Cerebellar nuclear complex (tissue), 1 donor: ENCODE measurements at places on chromosomes 7 and 10.

DNA sequence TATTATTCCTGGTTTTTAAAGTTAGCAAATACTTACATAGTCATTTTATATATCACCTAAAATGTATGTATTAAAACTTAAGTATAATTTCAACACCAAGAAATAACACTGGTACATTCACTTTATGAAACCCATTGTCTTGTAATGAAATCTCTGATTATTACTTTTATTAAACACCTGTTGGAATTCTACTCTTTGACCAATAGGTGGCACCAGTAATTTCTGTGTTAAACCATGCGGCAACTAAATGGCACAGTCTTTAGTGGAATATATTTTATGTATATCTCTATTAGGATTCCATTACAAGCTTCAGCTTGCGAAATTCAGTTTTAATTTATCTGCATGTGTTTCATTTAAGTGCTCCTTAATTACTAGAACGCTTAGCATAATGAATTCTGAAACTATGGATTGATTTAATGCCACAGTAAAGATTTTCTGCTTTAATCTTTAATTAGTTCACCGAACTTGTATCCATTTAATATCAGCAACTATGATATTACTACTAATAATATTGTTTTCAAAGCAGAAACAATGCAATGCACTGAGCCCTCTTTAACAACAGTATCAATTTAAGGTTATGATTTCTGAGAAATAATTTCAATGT, 181.3 kb downstream of the MAGI2 start:
- DNase-seq: no peak

DNA sequence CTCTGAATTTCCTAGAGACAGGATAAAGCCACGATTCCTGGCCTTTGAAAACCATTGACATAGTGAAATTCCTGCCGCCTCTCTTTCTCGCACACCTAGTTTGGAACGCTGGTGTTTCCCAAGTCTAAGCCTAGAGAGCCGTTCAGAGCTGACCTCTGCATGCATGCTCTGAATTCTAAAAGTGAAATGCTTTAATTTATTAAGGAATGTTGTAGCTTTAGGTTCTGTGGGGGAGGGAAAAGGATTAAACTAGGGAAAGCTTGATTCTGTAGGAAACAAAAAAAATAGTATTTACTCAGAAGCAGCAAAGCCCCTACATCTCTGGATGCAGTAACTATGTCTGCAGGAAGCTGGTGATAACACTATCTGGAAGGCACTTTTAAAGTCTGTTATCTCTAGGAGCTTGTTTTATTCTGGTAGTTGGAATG, 27.3 kb downstream of the PFKP start:
- no peak for DNase-seq

- DNase-seq: no peak
Measured at GRCh38 chr7:64551375-64552142, 11.3 kb downstream of the ZNF680 start.

DNA sequence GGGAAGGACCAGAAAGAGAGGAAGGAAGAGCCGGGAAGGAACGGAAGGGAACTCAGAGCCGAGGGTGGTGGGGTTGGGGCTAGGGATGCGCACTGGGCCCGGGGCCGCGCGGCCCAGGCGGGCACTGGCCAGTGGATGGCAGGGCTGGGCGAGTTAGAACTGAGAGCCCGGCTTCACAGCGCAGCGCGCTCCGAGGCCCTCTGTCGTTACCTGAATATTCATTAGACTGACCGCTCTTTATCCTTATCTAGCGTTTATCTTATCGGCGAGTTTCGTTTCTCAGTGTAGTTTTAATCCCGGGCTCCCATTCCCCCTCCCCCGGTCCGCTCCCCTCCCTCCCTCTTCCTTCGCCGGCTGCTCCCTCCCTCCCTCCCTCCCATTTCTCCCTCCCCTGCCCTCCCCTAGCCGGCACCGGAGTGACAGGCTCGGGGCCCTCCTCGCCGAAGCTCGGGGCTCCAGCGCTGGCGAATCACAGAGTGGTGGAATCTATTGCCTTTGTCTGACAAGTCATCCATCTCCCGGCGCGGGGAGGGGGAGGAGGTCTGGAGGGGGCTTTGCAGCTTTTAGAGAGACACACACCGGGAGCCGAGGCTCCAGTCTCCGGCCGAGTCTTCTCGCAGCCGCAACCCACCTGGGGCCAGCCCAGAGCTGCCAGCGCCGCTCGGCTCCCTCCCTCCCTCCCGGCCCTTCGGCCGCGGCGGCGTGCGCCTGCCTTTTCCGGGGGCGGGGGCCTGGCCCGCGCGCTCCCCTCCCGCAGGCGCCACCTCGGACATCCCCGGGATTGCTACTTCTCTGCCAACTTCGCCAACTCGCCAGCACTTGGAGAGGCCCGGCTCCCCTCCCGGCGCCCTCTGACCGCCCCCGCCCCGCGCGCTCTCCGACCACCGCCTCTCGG, at the start of gene PAX2:
Gene PAX2 (plus strand): TSS at position 596 of the 895 bp plus-strand sequence. CDS start 679 bp downstream, outside the sequence.
- DNase-seq: no peak

DNA sequence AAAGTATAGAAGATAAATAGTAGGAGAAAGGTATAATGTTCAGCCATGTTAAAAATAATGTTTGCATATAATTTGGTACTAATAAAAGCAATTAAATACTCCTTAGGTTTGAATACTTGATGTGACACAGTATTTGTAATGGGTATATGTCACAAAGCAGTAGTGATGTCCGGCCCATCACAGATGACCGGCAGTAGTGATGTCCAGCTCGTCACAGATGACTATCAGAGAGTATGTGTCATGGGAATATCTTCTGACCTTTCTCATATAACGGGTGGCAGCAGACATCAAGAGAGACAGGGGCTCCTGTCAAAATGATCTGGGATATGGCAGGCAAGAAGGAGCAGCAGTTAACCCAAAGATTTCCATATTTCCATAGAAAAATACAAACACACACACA, 477.4 kb upstream of the KLF6 start:
- DNase-seq: no peak

DNA sequence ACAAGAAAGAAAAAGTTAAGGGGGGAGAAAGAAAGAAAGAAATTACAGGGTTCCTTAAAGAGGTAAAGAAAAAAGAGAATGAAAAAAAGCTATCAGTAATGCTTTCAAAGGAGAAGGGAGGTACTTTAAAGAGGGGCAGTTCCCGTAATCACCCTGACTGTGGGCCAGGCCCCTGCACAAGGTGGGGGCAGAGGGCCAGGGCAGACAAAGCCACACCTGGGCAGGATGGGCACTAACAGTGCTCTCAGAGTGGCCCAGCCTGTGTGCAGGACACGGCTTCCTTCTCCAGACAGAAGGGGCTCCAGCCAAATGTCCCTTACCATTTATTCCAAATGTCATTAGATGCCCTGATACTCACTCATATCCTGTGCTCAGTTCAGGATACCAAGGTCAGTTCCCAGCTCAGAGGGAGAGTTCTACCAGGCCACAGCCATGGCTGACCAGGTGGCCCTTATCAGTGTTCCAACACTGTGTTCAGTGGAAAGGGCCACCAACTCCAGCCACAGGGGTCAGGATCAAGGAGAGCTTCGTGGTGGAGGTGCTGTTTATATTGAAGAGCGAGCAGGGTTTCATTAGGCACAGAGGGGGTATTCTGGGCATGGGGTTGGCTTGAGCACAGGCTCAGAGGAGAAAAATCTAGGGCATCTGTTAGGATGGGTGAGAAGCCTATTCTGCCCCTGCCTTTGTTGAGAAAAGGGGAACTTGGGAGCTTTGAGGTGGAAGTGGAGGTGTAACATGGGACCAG, 29.9 kb downstream of the DPCD start:
- DNase-seq: no peak

DNA sequence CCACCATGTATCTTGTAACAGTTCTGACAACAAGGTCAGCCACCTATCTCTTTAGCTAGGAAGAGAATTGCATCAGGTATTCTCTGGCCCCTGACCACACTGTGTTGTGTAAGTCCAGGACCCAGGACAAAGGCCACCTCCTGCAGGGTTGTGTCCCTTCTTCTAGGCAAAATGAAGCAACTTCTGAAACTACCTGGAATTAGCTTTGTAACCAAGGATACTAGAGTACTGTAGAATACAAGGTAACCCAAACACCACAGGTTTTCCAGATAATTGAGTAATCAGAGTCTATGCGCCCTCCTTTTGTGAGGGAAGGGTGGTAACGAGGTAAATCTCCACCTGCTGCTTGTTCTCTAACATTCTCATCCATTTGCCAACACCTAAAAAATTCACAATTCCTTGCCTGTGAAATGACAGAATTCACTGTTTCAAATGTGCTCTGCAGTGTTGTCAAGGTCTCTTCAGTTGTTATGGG, 51.7 kb downstream of the SGMS1 start:
- no peak for DNase-seq

DNA sequence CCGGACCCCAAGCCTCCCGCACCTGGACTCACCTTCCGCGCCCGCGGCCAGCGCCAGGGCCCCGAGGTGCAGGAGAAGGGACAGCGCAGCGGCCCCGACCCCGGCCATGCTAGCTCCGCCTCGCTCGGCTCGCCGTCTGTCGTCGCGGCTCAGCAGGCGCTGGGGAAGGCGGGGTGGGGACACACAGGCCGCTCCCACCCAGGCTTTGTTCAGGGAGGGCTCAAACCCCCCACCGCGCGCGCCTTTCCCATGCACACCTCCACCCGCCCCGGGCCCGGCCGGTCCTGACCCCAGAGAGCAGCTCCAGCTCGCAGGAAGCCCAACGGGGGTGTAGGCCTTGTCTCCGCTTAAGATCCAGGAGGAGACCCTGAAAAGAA, at the start of gene KCP:
Gene KCP (minus strand): TSS at position 141 of the 377 bp plus-strand sequence. CDS start 33 bp downstream, at position 108.
- DNase-seq: no peak

GRCh38 chr7:75866114-75866488, 12.7 kb upstream of the RHBDD2 start:
- DNase-seq: peak; percentile 53

GRCh38 chr10:35195361-35196306, 69.0 kb downstream of the CREM start:
- DNase-seq: no peak

DNA sequence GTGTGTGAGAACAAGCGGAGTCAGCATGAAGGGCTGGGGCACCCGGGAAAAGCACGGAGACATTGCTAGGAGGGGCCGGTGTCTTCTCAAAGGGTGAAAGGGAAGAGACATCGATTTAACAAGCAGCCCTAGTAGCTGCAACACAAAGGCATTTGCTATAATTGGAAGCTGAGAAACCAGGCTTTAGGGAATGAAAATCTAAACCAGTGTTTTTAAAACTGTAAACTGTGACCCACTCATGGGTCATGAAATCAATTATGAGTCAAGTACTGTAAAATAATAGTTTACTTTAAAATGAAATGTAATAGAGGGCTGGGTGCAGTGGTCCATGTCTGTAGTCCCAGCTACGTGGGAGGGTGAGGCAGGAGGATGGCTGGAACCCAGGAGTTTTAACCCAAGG, 128.7 kb upstream of the RHEB start:
- DNase-seq: no peak

DNA sequence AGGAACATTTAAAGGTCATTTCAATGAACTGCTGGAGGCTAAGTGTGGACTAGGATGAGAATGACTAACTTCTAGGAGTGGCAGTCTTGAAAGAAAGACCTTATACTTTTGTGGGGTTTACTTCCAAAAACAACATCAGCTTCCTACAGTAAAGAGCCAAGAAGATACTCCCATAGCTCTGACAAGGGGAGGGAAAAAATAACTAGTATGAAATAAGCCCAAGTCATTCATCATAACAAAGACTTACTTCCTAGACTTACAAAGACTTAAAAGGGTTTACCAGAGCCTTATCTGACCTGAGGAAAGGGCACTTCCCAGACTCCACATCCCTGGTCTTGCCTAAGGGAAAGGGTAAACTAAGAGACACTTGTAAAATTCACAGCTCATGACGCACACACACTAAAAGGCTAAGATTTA, 31.7 kb downstream of the ARHGAP12 start:
- no peak for DNase-seq

DNA sequence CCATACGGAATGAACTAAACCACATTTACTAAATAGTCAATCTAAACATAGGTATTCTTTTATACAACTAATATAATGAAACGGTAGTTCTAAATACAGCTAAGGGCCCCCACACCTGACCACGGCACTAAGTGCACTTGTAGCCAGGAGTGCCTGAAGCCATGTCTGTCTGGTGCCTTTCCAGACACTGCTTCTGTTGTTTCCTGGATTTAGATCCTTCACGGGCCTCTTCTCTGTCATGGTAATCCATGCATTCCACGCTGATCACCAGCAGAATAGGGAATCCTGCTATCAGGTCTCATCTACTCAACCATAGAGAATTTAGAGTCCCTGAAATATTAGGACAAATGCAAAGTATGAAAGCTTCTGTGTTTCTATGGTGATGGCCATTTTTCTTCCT, 37.8 kb downstream of the OSBPL3 start:
- DNase-seq: no peak

DNA sequence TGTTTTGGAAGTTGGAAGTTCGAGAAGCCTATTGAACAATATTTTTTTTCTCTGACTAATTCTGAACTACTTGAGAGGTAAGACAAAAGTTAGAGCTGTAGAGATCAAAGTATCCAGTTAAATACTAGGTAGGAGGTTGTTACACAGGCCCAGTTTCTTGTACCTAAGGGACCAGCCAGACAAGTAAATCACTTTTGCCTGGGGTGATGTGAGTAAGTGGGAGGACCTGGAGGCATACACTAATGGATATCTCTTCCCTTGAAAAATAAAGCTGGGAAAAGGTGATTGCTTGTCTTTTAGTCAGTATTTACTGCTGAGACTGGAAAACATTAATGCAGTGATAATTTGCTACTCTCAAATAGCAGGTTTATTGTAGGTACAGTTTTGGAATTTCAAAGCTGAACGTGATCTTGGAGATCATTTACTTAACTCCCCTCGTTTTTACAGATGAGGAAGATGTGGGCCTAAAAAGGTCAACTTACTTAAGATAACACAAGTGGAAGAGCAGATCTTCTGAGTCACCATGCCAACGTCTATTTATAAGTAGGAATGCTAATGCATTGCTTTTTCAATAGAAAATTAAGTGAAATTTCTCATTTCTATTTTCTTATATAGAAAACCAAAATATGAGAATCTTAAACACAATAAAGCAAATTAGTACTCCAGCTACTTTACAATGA, 181.3 kb downstream of the PPP1R9A start:
- DNase-seq: no peak

GRCh38 chr7:46610746-46611145, 689.7 kb upstream of the IGFBP3 start:
- no peak for DNase-seq

GRCh38 chr10:71525721-71526120, 129.0 kb downstream of the CDH23 start:
- no peak for DNase-seq

GRCh38 chr7:124440081-124440480, 325.5 kb downstream of the GPR37 start:
- DNase-seq: no peak
